ENCODE measurements at places on chromosomes 3 and 15.

- no peak for DNase-seq
Measured at GRCh38 chr3:29635888-29636287, 355.0 kb downstream of the RBMS3 start.

DNA sequence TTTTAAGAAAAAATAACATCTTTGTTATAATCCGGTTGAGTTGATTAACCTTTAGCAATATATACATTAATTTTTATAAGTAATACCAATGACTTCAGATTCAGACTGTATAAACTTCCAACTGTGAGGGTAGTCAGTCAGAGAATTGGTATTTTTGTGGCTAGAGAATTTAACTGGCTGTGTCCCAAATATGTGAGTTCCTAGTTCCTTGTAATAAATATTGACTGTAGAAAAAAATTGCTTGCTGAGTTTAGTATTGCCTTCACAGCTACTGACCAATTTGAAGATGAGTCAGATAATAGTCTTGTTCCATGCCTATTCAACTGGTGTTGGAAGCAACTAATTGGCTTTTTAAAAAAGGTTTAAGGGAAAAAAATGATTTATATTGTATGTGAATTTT lies 210.8 kb downstream of the GAP43 start:
- no peak for DNase-seq

DNA sequence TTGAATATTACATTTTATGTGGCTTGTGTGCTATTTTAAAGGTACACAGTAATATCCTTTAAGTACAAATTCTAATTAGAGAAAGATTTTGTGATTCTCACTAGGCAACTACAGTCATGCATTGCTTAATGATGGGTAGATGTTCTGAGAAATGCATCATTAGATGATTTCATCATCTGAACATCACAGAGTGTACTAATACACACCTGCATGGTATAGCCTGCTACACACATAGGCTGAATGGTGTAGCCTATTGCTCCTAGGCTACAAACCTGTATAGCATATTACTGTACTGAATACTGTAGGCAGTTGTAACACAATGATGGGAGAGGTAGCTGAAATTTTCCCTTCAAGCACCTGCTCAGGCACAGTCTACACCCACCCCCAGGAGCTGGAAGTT lies 217.4 kb upstream of the EOMES start:
- no peak for DNase-seq

- no peak for DNase-seq
Measured at GRCh38 chr15:31271224-31271635, 55.4 kb upstream of the KLF13 start.

- no peak for DNase-seq
Measured at GRCh38 chr15:79516155-79516554, 84.0 kb downstream of the MINAR1 start.
